ENCODE measurements at places on chromosomes 4 and X.

DNA sequence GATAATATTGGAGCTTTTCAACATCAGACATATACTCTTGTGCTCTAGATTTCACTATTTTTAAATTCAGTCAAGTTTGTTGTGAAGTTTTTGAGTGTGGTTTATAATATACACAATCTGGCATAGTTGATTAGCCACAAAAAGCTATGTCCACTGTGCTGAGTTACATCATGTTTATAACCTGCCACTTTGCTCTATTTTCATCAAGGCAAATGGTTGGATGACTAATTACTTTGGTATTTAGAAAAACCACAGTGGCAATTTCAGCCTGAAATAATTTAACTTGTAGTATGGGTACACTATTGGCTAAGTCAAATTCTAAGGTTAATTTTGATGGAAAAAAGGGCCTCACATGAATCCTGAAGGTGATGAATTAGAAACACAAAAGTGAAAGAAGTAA lies 262.6 kb downstream of the C4orf33 start:
- DNase-seq, result no peak

GRCh38 chrX:90040807-90041206 lies 119.1 kb downstream of the TGIF2LX start:
- no peak for DNase-seq

DNA sequence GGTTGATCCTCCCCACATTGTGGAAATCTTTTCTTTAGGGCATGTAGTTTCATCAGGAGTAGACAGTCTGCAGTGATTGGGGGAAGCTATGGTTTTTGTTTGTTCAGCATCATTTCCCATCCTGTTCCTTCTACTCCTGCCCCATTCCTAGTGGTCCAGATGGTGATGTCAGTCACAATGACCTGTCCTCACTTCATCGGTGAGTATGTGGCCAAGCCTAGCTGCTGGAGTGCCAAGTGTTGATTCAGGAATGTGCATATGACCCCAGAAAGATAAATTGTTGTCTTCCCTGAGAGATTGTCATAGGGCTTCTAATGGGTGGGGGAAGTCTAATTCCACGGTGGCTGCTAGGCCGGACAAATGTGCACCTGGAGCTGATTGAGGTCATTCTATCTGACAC lies 130.6 kb upstream of the FAT1 start:
- no peak for DNase-seq

GRCh38 chr4:60223208-60223923 lies 976.8 kb upstream of the ADGRL3 start:
- no peak for DNase-seq

DNA sequence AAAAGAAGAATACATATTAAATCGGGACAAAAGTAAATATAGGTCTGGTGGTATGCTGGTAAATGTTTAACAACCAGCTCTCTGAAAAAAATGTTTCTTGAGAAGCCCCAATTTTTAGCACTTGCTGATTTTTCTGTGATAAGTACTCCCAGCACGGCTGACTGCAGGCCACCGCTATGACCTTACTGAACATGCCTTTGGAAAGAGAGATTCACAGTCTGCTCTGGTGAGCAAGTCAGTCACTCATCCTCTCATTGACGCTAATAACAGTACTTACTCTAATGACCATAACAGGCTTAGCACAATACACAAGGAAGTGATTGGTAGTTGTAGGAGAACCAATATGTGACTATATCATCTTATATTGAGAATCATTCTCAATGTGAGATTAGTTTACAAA lies 98.9 kb upstream of the BLTP1 start:
- no peak for DNase-seq

DNA sequence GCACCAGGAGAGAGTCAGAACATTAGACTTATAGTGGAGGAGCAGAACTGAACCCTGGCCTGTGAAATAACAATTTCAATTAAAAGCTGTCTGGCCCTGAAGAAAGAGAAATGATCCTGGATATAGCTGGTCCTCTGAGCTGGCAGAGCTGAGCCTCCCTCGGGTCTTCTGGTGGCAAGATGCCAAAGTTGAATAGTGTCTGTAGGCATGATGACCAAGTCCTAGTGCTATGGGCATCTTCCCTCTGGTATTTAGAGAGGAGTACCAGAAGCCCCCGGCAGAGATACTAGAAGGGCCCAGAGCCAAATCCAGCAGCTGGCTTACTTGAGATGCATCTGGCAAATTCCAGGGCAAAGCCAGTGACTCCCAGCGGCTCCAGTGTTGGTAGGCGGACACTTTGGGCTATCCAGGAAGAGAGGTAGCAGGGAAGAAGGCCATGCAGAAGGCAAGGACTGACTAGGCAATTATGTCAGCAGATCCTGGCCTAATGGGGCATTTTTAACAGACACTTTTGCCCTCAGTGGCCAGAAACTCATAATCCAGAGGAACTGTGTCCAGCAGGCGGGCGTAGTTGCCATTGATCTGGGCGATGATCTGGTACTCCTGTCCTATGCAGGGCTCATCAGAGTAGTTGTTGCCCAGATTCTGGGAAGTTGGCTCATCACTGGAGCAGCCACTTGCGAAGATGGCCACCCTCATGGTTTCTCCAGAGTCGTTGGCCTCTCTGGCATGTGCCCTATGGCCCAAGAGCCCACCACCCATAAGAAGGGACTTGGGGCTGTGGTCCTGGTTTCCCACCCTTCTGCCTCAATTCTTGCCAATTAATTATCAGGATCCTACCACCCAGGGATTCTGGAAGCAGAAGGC lies 17.9 kb downstream of the VSIG4 start:
- DNase-seq, result no peak

DNA sequence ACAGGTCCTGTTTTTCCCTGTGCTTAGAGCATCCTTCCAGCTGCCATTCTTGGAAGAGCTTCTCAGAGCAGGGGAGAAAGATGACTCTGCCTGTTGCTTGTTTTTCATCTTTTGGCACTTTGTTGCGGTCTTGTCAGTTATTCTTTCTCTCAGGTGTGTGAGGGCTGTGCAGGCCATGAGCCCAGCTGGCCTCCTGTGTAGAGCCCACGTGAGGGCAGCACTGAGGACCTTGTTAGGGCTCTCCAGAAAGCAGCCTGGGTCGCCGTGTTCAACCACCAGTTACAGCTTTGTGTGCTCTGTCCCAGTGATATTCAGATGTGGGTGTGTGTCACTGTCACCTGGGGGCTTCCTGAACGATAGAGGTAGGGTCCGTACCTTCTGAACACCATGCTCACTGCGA lies 52.8 kb downstream of the NOP14 start:
- DNase-seq, result no peak

Data from activated T-cell treated with anti-CD3 and anti-CD28 coated beads, Interleukin-2, amount 50 U/mL, for 1 hour (primary cell).